ENCODE measurements at places on chromosomes 5 and 9.

GRCh38 chr5:9067154-9067553 lies 478.7 kb downstream of the SEMA5A start:
- DNase-seq = no peak

DNA sequence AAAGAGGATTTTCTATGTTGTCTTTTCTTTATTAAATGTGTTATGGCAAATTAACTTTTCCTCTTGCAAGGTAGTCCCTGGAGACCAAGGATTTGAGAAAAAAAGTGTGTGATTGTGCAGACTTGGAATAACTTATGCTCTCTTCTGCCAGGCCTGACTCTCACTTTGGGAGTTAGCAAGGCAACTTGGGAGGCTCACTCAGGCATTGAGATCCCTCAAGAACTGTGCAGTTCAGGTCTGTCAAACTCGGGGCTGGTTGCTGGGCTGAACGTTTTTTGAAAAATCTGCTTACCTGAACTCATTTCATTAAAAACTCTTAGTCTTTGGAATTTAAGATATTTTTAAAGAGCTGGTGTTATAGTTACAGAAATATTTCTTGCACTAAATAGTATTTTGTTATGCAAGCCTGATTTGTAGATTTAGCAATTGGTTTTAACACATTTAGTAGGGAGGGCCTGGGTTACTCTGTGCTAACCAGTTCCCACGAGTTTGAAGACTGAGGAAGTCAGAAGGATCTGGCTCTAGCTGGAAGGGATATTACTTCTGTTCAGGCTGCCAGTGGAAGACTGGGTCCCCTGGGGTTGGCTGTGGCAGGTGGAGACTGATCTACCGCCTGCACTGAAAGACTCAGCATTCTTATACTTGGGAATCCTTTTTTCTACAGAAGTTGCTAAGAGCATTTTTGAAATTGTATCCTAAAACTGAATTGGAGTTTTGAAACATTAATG lies 150.4 kb upstream of the PCSK5 start:
- DNase-seq = no peak

GRCh38 chr5:148499452-148499851 lies 115.7 kb downstream of the FBXO38 start:
- no peak for DNase-seq

- DNase-seq = no peak
These were observed 322.0 kb downstream of the NTRK2 start for GRCh38 chr9:84991514-84991870.

DNA sequence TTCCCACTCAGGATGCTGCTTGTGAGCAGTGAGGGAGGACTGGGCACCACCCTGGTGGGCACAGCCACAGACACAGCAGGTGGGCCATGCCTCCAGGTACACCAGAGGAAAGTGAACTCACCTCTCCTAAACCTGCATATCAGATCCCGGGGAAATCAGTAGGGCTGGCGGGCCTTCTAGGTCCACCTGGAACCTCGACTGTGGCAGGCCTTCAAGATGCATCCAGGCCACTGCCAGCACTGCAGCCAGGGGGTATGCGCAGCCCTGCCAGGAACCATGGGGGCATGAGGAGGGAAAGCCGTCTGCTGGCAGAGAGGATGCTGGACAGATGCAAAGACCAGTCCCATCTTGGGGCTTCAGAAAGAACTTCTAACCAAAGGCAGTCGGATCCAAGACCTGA lies 270.6 kb upstream of the IRX4 start:
- no peak for DNase-seq

- no peak for DNase-seq
These were observed 307.1 kb downstream of the TLE1 start for GRCh38 chr9:81382281-81382680.

DNA sequence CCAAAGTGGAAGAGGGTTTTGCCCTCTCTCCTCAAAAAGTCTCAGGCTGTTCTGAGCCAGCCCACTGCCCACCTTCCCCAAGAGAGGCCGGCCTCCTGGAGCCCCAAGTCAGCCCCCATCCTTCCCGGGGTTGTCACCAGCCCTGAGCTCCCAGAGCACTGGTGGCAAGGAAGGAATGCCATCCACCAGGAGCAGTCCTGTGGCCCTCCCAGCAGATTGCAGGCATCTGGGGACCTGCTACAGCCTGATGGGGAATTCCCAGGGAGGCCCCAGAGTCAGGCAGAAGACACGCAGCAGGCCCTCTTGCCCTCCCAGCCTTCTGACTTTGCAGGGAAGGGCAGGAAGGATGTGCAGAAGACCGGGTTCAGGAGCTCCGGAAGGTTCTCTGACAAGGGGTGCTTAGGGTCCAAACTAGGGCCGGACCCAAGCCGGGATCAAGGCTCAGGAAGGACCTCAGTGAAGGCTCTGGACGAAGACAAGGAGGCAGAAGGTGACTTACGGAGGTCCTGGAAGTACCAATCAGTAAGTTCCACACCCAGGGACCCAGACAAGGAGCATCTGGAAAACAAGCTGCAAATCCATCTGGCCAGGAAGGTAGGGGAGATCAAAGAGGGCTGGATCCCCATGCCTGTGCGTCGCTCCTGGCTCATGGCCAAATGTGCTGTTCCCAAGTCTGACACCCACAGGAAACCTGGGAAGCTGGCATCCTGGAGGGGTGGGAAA lies 3.7 kb downstream of the SPATA31E1 start:
- DNase-seq = no peak

DNA sequence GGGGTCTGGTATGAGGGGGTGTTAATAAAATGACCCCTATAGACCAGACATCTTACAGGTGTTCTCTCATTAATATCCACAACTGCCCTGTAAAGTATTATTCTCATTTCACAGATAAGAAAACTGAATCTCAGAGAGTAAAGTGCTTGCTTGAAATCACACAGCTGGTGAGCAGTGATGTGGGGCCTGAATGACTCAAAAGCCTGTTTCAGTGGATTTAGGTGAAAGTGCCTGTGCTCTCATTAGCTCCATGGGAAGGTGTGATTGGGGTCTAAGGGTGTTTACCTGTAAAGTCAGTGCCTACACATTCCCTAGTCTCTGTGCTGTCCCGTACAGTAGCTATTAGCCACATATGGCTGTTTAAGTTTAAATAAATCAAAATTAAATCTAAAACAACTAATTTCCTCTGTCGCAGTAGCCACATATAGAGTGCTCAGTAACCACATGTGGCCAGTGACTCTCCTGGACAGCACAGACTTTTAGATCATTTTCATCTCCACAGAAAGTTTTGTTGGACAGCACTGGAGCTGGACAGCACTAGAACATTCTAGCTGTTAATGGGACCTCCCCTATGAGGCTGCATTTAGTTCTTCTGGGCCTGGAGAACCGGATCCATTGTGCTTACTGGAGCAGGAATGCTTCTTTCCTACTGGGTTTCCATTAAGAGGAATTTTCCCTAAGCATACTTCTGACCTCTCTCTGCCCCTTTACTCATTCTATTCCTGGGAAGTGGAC lies 52.5 kb upstream of the SEMA6A start:
- DNase-seq = no peak

- DNase-seq = no peak
These were observed 171.6 kb downstream of the TARS1 start for GRCh38 chr5:33612386-33612785.

GRCh38 chr5:42952578-42952974 lies 87.5 kb downstream of the ANXA2R start:
- DNase-seq = no peak

DNA sequence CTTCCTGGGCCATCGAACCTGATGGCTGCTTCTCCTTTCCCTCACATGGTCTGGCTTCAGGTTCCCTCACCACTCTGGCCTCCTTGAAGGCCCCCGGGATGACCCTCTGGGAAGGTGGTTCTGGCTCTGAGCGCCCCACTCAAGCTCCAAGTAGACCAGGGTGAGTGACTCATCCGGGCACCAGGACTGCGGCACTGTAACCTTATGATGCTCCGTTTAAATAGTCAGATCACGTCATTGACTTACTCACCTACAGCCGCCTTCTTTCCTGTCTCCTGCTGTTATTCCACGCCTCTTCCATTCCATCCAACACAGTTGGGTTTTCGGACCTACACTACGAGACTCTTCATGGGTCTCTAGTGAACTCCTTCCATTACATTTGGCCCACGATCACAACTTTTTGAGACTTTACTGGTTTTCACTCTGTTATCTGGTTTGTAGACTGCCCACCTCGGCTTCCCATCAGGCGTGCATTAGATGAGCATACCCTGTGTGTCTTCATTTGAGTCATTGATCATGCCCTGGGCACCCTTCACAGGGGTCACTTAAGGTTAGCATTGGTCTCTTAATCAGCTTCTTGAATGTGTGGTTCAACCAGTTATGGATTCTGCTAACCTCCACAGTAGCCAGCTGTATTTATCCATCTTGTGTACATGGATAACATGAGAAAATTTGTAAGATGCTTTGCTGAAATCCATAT lies 138.8 kb upstream of the LMX1B start:
- DNase-seq = no peak

DNA sequence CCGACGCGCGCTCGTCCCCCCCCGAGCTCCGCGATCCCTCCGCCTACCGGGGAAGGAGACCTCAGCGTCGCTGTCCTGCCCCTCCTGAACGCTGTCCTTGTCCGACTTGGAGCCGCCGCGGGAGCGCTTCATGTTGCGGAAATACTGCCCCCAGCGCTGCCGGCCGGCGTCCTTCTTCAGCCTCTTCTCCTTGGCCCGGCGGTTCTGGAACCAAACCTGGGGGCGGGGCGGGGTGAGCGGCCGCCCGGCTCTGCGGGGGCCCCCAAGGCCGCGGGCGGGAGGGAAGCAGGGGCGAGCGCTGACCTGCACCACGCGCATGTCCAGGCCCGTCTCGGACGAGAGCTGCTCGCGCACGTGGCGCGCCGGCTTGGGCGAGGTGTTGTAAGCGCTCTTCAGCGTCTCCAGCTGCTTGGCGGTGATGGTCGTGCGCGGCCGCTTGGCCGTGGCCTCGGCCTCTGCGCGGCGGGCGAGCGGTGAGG lies 6.3 kb downstream of the LHX3 start:
- DNase-seq = no peak

GRCh38 chr5:130074820-130075219 lies 170.6 kb downstream of the CHSY3 start:
- no peak for DNase-seq

DNA sequence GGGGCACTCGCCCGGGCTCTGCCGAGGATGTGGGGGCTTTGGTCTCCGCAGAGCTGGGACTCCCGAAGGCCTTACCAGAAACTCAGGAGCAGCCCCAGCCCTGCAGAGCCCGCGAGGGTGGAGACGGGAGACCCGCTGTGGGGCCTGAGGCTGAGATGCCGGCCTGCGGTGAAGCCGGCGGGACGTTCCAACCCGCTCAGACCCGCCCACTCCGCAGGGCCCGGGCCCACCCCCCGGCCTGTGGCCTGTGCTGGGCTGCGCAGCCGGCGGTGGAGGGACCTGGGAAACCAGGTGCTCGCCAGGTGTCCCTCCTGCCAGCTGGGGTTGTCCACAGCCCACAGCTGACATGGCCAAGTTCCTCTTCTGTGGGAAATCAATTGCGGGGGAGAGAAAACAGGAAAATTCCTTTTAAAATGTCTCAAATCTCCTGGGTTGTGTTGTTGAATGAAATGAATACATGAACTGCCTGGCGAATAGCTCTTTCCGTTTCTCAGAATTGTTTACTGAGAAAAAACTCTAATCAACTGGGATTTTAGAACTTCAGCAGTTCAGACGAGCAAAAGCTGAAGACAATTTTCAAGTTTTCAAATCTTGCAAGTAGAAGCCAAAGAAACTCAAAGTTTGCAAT lies 49.0 kb upstream of the IRX4 start:
- no peak for DNase-seq

DNA sequence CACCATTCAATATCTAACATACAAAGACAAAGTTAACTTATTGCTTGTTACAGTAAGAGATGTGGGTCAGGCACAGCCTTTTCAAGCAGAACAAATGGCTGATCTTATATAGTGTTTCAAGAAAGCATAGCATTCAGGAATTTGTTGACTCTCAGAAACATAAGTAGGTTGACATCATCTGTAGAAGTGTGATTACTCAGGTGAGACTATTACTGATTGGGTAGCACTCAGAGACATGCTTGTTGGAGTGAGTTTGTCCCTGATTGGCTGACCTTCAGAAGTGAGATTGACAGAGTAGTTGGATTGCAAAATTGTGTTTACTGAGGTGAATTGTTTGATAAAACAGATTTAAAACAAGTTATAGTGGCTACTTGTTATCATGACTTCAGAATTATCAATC lies 30.7 kb upstream of the TNPO1 start:
- no peak for DNase-seq

- no peak for DNase-seq
These were observed 40.0 kb upstream of the MYO10 start for GRCh38 chr5:16975950-16976624.

- DNase-seq = no peak
These were observed 500 bp upstream of the CREBRF start for GRCh38 chr5:173055722-173055982.

DNA sequence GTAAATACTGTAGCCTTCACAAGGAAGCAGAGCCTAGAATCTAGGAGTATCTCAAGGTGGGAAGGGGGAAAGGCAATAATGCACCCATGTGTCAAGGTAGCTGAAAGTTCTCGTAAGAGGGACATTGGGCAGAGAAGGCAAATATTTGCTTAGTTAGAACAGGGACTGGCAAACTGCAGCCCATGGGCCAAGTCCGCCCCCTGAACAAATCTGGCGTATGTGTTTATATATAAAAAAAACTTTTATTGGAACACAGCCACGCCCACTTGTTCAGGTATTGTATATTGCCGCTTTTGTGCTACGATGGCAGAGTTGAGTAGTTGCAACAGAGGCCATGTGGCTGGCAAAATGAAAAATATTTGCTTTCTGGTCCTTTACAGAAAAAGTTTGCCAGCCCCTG lies 16.1 kb downstream of the KCNN2 start:
- no peak for DNase-seq

DNA sequence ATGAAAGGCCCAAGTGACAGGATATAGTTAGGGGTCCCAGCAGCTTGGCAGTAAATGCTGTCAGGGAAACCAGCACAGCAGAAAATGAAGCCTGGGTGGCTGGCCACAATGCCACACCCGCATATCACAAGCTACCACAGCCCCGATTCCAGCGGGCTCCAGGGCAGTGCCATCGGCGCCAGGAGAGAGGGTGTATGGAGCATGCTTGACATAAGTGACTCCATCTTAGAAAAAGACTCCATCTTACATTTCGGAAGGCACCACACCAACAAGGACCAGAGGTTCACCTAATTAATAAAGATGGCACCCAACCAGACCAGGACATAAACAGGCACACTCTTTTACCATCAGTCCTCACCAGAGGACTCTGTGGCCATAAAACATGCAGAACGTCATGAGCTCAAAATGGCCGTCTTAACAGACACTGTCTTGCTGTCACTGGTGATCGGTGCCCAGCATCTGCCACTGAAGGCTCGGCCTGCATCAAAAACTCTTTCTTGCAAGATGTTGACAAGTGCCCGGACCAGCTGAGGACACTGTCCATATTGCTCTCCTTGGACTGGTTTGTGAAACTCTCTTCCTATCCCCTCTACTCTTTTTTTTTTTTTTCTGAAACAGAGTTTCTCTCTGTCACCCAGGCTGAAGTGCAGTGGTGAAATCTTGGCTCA lies 67.4 kb upstream of the SPIN1 start:
- DNase-seq = no peak

DNA sequence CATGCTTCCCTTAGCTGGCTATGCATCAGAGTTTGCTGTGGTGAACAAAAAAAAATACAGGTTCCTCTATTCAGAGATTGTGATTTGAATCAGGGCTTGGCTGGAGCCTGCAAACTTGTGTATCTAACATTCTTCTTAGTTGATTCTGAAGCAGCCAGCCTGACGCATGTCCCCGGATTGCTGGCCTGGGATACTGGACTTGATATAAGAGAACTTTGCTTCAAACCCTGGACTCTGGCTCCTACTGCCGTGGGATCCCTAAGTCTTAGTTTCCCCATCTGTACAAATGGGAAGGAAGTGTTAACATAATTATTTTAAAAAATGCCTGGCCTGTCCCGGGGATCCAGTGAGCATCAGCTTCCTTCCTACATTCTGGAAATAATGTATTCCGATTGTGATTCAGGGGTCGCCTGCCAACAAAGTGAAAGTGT lies 292.8 kb downstream of the ARHGEF28 start:
- no peak for DNase-seq

GRCh38 chr9:5863092-5863746 lies 27.5 kb upstream of the MLANA start:
- no peak for DNase-seq
